GM12878 (cell line): ENCODE measurements at places on chromosomes 2 and 18. TPM values are rescaled to one million over a fixed set of nuclear protein-coding genes. Genes with fewer than 3 reads are reported as not detected.

The REG3G gene
- total RNA-seq, result 0.33 and 0.51 TPM in 2 replicates

The POTEJ gene
- total RNA-seq, result not detected in 2 replicates

GRCh38 chr18:25962176-25962575 is 128.2 kb downstream of the SS18 start:
- DNase-seq, result no peak

The AKAIN1 gene
- total RNA-seq, result not detected in 2 replicates

DNA sequence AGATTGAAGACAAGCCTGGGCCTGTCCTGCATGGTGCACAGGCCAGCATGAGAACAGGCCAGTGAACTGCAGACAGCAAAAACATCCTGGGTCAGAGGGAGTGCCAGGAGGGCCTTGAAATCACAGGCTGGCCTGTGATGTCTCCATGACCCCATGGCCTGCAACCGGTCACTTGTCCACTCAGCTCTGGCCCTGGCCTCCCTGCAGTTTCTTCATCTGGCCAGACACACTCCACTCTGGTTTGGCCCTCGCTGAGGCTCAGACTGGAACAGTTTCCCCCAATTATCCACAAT is 12.6 kb downstream of the CYRIA start:
- no peak for DNase-seq

The NT5C1B gene
- not detected in 2 replicates for total RNA-seq

GRCh38 chr2:218998414-218999002 is 5.3 kb upstream of the CRYBA2 start:
- DNase-seq, result no peak

The SETBP1 gene
- 23.7 and 29.7 TPM in 2 replicates for total RNA-seq

DNA sequence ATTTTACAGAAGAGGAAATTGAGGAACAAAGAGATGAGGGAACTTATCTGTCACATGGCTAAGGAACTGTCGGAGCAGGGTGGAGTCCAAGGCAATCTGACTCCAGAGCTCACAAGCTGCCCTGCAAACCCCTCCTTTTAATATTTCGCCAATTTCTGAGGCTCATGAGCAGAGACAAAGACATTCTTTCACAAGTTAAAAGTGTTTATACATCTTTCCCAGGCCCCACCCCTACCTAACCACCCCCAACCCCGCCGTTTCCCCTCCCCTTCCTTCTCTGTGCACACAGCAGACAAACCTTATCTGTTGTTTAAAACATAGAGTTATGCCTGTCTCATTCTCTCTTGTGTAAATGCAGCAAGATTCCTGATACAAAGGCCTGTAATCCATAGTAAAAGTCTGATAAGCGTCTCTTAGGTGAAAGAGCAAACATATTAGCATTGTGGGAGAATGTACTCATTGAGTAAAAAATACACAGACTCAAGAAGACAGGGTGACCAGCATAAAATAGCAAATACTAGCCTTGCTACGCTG is 44.3 kb downstream of the EPHA4 start:
- DNase-seq, result no peak

DNA sequence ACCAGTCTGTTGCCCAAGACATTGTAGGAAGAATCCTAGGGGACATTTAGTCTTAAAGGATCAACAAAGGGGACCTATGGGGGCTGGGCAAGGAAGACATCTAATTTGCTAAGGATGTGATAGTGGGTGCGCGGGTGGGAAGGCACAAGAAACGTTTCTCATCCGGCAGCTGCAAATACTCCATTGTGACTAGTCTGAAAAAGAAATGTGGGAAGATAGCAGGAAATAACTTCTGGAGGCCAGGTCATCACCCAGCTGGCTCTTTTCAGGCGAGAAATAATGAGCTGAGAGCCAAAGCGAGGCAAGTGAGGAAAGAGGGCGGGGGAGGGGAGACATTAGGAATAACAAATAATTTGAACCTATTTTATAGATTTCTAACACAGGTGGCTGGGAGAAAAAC is 70.3 kb upstream of the NCK2 start:
- DNase-seq, result no peak

DNA sequence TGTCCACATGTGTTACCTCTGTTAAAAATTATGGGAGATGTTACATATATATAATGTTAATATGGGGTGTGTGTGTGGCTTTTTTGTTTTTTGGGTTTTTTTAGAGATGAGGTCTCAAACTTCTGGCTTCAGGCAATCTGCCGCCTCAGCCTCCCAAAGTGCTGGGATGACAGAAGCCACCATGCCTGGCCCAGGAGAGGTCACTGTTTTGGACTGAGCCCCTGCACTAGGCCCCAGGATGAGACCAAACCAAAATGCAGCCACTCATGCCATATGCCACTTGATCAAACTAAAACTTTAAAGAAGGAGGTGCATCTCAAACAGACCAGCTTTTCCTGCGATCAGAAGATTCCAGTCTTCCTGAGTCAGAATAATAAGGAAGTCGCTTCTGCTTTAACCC is 2.5 kb downstream of the ADI1 start:
- DNase-seq, result no peak

- DNase-seq, result no peak
These were observed 43.6 kb downstream of the CYB5A start for GRCh38 chr18:74248189-74248588.

The R3HDM1 gene
- 55.2 and 55.5 TPM in 2 replicates for total RNA-seq

The LRATD1 gene
- total RNA-seq, result 0.05 TPM in 1 of 2 replicates, not detected in the other

DNA sequence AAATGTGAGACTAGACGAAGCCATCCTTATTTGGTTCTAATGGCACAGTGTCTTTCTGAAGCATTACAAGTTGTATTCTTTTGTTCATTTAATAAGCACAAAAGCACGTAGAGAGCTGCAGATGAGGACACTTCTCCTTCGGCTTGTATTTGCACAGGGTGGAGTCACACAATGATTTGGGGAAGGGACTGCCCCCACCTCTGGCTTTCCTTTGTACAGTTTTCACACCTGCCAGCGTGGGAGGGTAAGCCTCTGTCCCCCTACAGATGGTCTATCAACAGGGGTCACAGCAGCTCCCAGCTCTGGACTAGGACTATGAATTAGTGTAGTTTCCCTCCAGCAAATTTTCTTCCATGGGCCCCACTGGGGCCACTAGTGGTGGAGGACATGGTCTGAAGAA is 108.2 kb upstream of the KLHL14 start:
- DNase-seq, result no peak

DNA sequence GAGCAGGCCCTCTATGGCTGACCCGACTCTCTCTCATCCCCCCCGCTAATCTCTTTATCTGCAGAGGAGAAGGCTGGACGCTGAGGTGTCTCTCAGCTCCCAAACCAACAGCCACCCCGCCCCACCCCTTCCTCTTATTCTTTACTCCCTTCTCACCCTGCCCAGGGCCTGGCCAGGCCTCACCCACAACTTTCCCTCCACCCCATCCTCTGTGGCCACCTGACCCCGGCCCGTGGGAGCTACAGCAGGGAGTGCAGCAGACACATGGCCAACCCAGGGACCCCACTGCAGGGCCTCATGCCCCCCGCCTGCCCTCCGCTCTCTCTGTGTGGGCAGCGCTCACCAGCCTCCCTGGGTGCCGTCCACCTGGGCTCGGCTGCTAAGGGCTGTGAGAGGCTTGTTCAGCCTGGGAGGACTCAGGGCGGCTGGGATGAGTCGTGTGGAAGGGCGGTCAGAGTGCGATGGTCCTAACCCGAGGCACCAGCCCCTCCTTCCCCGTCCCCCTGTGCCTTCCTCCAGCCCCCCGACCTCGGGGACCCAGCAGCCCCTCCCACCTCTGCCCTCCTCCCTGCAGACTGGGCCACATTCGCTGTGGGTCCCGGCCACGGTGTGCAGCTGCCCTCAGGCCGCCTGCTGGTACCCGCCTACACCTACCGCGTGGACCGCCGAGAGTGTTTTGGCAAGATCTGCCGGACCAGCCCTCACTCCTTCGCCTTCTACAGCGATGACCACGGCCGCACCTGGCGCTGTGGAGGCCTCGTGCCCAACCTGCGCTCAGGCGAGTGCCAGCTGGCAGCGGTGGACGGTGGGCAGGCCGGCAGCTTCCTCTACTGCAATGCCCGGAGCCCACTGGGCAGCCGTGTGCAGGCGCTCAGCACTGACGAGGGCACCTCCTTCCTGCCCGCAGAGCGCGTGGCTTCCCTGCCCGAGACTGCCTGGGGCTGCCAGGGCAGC is 6.8 kb downstream of the NEU4 start:
- no peak for DNase-seq

- DNase-seq, result no peak
These were observed 26.2 kb downstream of the KCNJ13 start for GRCh38 chr2:232750135-232750671.

The AQP12B gene
- total RNA-seq, result not detected in 2 replicates
